ENCODE measurements at places on chromosomes 7 and 10. TPM values are rescaled to one million over a fixed set of nuclear protein-coding genes. Genes with fewer than 3 reads are reported as not detected.
A peak's percentile ranks its signal among the peaks of the same experiment; 100 is the strongest.

DNA sequence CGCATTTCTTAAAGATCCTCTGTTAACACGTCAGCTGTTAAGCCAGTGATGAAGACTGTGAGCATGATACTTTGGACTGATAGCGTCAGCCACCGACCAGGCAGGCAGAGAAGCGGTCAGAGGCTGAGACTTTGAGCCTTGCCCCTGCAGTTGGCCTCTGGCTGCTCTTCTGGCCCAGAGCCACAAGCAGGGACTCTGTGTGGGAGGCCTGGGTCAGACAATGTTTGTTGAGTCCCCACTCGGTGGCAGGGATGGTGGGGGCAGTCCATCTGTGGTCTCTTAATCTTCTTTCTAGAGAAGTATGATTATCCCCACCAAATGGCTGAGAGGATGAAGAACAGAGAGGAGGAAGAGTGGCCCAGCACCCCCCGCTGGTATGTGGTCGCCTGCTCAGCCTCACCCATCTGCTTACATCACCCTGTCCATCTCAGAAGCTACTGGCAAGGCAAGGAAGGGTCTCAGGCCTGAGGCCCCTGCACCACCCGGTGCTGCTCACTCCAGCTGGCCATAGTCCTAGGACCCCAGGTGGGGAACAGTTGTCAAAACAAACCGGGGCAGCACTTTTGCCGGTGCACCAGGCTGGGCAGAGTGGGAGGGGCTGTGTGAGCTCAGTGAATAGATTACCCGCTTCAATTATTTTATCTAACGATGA is 202.9 kb downstream of the GRID1 start:
- DNase-seq, result no peak

DNA sequence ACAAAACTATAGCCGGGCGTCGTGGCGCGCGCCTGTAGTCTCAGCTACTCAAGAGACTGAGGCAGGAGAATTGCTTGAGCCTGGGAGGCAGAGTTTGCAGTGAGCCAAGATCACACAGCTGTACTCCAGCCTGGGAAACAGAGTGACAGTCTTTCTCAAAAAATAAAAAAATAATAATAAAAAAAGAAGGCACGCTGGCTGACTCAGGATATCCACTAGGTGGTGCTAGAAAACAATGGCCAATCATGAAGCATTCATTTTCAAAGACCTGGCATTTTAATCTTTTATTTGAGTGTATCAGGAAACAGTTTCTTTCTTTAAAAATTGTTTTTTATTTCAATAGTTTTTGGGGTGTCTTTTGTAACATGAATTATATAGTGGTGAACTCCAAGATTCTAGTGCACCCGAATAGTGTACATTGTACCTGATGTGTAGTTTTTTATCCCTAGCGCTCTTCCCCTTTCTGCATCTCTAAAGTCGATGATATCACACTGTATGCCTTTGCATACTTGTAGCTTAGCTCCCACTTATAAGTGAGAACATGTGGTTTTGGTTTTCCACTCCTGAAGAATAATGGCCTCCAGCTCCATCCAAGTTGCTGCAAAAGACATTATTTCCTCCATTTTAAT is 88.6 kb downstream of the LYZL1 start:
- peak; percentile 46 for DNase-seq

DNA sequence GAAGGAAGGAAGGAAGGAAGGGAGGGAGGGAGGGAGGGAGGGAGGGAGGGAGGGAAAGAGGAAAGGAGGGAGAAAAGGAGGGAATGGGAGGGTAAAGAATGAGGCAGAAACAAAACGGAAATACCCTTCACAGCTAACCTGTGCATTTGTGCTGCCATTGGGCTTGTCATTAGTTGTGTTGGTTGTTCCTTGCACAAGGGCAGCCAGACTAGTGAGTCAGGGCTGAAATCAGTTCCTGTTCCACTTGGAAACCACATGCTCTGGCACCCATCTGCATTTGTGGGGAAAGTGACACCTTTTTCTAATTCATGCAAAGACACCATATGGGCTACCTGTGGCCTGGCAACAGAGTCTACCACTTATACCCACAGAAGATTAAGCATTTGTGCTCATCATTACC is 1004.0 kb upstream of the C7orf33 start:
- no peak for DNase-seq

DNA sequence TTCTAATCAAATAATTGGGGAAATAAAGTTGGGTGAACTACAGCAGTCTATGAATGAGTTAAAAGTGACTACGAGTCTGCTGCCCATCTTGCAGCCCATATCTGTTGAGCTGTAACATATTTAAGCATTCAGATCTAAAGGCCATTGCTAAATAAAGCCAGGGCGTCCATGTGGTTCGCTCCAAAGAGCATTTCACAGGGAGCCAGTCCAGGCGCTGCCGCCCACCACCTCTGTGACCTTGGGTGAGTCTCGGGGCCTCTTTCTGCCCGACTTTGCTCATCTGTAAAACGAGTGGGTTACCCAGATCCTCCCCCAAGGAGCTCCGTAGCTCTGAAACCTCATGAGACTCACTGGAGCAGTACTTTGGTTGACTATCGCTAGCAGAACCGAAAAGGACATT is 223.1 kb downstream of the CUX1 start:
- DNase-seq, result no peak

GRCh38 chr10:118957966-118958365 is 71.5 kb upstream of the NANOS1 start:
- no peak for DNase-seq

- peak; percentile 91 for DNase-seq
These were observed 337.4 kb downstream of the PRPF18 start for GRCh38 chr10:13924040-13924725.

DNA sequence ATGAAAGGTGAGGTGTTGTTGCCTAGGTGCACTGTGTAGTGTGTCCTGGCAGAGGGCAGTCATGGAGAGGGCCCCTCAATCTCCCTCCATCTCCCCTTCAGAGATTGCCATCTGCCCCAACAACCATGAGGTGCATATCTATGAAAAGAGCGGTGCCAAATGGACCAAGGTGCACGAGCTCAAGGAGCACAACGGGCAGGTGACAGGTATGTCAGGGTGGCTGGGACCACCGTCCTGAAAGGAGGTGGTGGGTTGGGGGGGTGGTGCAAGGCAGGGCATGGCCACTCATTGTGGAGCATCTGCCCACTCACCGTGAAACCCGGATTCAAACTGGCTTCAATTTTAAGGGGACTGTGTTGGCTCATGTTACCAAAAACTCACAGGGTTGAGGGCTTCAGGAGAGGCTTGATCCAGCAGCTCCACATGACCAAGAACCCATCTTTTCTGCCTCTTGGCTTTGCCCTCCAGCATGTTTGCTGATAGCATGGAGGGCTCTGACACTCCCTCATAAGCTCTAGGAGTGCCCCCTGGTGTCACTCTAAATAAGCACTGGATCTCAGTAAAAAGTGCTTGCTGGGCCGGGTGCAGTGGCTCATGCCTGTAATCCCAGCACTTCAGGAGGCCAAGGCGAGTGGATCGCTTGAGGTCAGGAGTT is 12.2 kb downstream of the ARPC1B start:
- DNase-seq, result peak; percentile 55

DNA sequence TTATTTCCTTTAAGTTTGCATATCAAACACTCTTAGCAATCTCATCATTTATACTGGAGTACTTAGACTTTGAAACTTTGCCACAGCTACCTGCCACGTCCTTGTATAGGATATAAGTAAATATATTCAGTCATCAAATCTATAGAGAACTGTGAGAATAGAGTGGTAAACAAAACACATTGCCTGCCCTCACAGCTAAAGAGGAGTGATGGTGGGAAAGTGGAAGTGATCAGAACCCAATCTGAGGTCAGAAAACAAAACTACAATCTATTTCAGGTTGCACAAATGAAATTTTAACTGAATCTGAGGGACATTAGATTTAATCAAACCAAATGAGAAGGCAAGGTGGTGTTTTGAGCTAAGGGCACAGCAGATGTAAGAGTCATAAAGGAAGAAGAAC is 74.8 kb downstream of the ZEB1 start:
- no peak for DNase-seq

DNA sequence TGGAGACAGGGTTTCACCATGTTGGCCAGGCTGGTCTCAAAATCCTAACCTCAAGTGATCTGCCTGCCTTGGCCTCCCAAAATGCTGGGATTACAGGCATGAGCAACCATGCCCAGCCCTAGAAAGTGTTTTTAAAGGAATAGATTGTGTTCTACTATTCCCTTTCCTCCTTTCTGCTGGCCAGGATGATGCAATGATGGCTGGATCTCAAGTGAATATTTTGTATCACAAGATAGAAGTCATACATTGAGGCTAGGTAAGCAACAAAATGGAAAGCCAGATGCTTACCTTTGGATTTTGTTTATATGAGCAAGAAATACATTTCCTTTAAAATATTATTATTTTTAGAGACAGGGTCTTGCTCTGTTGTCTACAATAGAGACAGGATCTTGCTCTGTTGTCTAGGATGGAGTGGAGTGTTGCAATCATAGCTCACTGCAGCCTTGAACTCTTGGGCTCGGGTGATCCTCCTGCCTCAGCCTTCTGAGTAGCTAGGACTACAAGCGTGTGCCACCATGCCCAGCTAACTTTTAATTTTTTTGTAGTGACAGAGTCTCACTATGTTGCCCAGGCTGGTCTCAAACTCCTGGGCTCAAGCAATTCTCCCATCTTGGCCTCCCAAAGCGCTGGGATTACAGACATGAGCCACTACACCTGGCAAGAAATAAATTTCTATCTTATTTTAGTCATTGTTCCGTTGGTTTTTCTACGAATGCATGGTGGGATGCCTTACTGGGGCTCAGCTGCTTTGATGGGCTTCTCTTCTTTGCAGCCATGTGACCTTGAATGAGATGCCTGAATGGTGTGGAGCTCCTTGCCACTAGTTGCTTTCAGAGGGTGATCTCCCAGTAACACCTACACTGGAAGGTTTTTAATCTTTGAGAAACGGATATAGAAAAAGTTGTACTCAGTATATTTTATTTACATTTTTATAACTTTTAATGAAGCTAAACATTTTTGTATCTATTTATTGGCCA is 5.8 kb upstream of the AEBP1 start:
- no peak for DNase-seq

- DNase-seq, result peak; percentile 74
These were observed 17.0 kb downstream of the TMEM130 start for GRCh38 chr7:98852826-98853225.

DNA sequence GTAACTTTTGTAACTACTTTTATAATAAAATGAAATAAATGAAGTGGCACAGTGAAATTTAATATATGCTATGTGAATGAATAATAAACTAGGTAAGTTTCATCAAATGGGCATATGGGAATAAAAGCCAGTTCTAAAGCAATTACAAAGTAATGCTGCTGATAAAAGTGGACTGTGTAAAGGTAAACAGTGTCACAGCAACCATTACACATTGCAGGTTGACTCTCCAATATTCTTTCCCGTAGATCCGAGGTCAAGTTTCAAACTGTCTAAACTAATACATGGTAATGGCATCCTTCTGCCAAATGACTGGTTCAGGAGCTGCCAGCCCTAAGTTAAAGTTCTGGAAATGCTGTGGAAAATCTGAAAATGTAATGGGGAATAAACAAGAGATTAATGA is 6.0 kb downstream of the HIBADH start:
- no peak for DNase-seq

GRCh38 chr7:44541-44896 is 147.9 kb upstream of the FAM20C start:
- DNase-seq, result no peak

Gene UROS
- 101 TPM for total RNA-seq

Gene AGBL3
- total RNA-seq, result 1.9 TPM

Gene ANXA11
- total RNA-seq, result 110 TPM
